ENCODE measurements at places on chromosomes 2 and 18.

DNA sequence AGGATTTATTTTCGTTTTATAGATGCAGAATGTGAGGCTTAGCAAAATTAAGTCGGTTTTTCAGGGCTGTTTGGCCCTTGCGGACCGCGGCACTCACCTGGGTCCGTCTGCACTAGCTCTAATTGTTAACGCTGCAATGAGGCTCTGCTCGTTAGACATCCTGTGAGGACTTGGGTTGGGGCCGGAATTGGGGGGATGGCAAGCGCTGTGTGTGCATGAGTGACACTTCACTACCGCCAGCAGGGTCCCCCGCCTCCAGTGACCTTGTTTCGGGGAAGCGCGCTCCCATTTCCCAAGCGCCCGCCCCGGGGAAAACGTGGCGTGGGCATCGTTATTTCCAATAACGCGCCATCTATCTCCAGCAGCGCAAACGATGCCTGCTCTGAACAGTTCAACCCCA lies 54.2 kb downstream of the KCNG2 start:
- DNase-seq, result no peak

DNA sequence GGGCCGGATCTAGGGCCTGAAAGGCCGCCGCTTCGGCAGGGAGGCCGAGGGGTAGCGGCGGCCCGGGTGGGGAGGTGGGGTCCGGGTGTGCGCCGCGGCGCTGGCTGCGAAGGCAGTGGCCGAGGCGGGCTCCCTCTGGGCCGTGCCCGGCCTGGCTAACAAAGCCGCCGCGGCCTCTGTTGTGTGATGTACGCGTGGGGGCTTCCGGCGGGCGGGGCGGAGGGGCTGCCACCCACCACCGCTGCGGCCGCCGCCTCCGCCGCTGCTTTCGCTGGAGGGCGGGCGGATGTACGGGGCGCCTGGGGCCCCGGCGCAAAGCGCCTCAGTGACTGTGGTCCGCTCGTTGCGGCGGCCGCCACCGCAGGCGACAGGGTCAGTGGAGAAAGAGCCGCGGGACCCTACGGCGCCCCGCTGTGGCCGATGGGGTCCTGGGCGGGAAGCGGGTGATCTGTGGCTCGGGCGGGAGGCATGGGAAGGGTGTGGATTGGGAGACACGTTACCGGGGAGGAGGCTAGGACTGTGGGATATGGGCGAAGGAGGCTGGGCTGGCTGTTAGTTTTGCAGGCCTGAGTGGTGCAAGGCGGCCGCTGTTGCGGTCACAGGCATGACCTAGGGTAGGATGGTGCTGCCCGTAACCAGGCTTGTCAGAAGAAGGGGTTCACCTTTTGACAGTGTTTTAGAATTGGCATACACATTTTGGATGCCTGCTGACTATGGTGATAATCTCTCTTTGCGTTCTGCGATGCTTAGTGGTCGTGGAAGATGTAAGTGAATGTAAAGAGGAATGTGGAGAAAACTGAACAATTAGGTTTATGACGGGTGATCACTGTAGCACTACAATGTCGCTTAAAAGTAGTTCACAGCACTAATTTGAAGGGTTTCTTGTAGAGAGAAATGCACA lies 662 bp downstream of the BZW1 start:
- DNase-seq, result no peak

DNA sequence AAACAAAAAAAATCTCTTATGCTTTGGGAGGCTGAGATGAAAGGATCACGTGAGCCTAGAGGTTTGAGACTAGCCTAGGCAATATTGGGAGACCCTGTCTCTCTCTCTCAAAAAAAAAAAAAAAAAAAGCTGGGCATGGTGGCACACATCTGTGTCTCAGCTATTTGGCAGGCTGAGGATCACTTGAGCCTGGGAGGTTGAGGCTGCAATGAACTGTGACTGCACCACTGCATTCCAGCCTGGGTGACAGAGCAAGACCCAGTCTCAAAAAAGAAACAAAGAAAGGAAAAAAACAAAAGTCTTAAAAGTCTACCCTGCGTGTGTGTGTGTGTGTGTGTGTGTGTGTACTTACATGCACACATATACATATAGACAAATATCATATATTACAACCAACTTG lies 25.3 kb upstream of the OR6B3 start:
- DNase-seq, result no peak

DNA sequence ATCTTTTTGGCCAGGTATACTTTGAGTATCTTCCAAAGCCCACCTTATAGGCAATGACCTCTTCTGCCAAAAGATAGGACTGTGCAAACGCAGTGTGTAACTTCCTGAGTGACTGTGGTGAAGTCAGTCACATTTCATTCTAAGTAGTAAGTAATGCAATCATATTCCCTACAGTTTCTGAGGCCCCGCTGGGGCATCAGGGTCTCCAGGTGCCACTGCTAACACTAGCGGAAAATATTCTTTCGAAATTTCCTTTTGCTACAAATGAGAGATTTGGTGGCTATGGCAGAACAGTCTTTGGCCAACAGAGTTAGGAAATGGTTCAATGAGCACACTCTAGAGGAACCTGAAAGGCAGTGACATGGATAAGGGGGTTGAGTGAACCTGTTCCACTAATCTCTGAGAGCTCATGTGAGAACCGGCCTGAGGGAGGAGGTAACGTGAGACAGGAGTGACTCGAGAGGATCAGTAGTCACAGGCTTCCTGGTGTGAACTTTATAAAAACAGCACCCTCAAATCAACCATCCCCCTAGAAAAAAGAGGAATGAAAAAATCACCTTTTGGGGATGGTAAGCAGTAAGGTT lies 102.6 kb upstream of the LPIN2 start:
- no peak for DNase-seq

DNA sequence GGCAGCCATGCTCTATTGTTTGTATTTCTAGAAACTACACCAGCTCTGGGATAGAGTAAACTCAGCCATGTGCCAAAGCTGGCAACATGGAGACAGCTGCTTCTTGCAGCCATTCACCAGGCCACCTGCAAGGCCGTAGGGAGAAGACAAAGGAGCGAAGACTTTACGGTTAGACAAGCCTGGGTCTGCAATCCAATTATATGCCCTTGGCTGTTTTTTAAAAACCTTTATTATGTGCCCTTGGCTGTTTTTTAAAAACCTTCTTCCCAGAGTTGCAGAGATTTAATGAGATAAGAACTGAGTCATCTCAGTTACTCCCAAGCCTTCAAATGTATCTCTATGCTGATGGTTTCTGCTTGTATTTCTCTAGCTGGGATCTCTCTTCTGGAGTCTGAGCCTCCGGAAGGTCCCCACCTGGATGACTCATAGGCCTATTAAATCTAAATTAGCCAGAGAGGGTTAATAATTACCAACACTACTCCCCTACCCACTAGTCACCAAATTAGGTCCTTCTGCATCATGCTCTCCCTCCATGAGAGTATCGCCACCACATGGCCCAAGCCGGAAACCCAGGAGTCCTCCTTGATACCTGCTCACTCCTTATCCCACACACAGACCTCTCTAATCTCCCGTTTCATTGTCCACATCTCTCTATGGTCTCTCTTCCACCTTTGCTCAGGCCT lies 17.5 kb upstream of the DPP4 start:
- DNase-seq, result no peak

- DNase-seq, result no peak
These were observed 190.8 kb downstream of the RTP5 start for GRCh38 chr2:242060212-242060835.

DNA sequence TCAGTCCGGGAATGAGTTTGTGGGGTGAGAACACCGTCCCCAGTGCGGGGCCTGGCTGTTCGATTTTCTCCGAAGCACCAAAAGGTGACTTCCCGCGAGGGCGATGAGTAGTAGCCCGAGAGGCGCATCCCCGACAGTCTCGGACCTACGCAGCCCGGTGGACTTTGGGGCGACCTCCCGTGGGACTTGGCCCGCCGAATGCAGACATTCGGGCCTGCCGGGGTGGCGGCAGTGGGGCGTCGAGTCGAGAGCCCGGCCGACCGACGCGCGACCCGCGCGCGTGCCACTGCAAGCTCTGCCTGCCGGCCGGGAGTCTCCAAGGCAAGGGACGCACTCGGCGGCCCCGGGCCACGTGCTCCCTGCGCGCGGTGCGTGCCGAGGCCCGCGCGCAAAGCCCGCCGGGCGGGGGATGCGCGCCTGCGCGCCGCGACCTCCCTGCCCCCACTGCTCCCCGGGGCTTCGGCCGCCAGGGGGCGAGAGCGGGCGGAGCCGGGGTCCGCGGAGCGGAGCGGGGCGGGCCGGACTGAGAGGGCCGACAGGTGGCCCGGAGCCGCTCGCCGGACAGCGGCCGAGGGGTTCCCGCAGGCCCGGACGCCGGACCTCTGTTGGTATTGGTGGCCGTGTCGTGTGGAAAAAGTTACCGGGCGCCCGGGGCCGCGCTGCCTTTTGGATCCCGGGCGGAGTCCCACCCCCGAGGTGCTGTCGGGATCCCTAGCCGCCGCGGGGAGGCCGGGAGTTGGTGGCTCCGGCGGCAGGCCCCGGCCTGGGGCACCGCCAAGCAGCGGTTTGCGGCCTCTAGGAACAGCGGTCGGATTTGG lies 1.9 kb downstream of the PTMA start:
- no peak for DNase-seq

- DNase-seq, result no peak
These were observed 187.6 kb downstream of the ADCYAP1 start for GRCh38 chr18:1092228-1092627.

DNA sequence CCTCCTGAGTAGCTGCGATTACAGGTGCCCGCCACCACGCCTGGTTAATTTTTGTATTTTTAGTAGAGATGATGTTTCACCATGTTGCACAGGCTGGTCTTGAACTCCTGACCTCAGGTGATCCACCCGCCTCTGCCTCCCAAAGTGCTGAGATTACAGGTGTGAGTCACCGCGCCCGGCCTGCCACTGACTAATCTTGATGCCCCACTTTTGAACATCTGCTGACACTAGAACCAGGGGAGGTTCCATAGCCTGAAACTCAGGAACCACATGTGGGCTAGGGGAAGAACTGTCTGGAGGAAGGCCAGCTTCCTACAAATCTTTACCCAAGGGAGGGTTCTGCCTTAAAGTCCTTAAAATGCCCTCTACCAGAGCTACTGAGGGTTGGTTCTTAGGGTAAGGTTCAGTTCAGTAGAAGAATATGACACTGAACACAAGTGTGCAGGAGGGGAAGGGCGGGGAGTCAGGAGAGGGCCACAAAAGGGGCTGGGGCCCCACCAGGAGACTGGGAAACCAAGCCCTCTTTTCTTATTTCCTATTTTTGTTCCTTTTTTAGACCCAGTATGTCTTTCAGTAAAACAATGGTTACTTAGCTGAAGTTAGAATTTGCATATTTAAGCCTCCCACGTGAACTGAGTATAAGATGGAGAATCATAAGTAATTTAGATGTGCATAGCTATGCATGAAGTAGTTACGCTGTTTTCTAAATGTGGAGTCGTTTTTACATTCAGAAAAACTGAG lies 6.3 kb upstream of the RAB31 start:
- no peak for DNase-seq

GRCh38 chr2:147689220-147689909 lies 155.5 kb upstream of the ACVR2A start:
- DNase-seq, result no peak

GRCh38 chr2:86372641-86373502 lies 35.4 kb upstream of the REEP1 start:
- no peak for DNase-seq

GRCh38 chr2:219622472-219622871 lies 5.0 kb upstream of the SLC4A3 start:
- no peak for DNase-seq

- no peak for DNase-seq
These were observed 32.1 kb downstream of the TOGARAM2 start for GRCh38 chr2:29013057-29013780.

DNA sequence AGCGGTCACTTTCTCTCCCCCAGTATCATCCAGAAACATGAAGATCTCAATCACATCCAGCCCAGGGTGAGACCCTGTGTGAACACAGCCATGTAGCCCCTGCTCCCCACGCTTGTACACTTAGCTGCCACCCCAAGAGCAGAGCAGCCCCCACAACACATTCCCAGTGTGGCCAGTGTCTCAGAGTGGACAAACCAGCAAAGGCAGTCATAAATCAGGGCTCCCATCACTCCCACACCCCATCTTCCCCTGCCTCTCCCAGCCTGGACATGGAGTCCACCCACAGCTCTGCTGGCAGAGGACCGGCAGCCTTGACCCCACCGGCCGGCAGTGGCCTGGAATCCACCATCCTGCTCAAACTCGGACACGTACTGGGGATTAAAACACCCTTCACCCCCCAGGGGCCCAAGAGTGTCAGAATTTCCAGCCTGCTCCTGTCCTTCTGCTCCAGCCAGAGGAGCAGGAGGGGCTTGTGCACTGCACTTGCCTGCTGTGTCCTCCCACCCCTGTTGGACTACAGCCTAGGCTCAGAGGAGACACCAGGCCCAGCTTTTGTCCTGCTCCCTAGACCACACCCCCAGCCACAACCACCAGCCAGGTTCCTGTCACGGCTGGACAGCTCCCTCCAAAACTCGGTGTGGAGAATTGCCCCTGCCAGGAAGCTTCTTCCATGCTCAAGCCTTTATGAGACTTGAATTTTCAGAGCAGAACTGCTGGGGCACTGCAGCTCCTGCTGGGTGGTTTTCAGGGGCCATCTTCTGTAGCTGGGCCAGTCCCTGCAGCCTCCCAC lies 206.1 kb downstream of the SMAD2 start:
- no peak for DNase-seq

DNA sequence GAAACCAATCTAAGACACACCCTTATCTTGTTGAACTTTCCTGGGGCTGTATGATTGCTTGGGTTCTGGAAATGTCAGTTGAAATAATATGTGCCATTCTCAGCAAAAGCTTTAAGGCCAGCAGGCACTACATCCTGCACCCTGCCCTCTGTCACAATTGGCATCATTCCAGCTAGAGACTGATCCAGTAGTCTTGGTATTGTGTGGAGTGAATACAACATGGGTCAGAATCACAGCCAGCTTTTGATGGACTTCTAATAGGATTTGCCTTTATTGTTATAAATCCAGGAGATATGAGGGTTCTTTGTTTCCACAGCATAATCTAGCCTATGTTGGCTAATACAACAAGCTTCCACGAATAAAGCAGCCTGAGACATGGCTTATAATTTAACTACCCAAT lies 617.0 kb upstream of the CDH2 start:
- DNase-seq, result no peak

GRCh38 chr18:48752478-48752877 lies 198.3 kb downstream of the SMAD7 start:
- no peak for DNase-seq

GRCh38 chr2:39069136-39069515 lies 51.7 kb downstream of the SOS1 start:
- DNase-seq, result no peak

DNA sequence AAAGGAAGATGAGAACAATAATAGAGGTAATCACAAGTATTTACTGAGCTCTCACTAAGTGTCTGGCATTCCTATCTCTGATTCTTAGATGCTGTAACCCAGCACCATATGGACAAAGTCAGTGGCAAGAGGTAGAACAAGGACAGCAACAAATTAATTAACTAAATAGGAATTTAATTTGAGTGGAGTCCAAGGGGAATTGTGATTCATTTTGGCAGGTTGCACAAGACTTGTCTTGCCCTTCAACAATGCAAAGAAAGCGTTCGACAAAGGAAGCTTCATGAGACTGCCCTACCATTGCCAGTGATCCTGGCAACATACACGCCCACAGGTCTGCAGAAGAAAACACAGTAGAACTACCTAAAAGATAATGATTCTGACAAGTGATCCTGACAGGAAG lies 221.6 kb downstream of the RBM43 start:
- DNase-seq, result no peak

DNA sequence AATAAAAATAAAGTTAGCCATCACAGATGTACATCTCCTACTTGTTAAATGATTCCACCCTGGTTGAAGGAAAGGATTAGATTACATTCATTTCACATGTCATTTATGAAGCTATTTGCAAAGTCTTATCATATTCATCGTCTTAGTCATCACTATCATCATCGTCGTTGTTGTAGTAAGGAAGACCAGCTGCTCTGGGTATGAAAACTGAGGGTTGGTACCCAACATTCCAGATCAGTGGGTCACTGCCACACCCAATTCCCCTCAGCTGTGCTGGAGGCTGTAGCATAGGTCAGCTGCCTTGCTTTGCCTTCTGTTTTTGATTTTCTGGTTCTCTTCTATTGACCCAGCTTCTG lies 20.9 kb upstream of the CCBE1 start:
- DNase-seq, result peak; percentile 92
